ENCODE measurements at places on chromosomes 6 and 20.
A peak's percentile ranks its signal among the peaks of the same experiment; 100 is the strongest.

DNA sequence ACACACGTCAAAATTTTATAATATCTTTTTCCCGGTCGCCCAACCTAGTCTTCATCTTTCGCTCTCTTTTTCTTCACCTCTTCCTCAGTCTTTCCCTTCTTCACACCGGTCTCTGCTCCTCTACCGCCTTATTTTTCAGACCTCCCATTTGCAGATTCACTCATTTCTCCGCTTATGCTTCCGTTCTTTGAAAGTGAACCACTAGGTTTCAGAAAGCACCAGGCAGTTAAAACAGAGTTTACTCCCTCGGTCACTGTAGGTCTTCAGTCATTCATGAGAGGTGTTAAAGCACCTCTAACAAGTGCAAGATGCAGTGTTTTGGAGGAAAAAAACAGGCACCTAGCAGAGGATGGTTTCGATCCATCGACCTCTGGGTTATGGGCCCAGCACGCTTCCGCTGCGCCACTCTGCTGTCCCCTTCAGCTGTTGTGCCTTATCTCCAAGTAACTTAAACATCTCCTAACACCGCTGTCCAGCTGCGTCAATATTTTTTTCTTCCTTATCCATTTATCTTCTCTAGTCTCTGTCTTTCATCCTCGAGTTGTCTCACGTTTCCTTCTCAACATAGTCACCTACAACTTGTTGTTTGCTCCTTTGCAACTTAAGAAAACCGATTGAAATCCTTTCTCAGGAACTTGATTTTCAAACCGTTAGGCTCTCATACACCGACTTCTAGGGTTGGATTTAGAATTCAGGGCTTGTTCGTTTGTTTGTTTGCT lies 119.7 kb upstream of the ZNF184 start:
- DNase-seq, result peak; percentile 89

GRCh38 chr20:53381568-53382262 lies 211.9 kb downstream of the ZNF217 start:
- DNase-seq, result no peak

DNA sequence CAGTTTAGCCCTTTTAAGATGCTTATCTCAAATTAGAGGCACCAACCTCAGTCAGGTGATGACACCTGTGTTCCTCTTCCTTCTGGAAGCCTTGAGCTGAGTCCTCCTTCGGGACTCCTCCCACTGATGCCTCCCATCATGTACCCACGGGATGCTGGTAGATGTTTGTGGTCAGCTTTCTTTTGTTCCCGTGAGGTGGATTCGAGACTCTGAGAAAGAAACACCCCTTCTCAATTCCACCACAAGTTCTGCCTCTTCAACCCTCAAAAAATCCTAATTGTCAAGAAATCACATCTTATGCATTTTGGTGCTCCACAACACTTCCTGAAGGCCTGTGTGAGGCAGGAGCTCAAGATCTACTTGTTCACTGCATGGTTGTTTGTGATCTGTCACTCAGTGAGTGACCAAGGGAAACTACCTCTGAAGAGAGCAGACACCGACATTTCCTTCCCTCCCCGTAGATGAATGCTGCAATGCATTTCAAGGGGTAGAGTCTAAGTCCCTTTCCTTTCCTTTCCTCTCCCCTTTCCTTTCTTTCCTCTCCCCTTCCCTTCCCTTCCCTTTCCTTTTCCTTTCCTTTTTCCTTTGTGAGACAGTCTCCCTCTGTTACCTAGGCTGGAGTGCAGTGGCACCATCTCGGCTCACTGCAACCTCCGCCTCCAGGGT lies 50.5 kb downstream of the PCNA start:
- no peak for DNase-seq

GRCh38 chr6:81556551-81556950 lies 195.9 kb downstream of the TENT5A start:
- no peak for DNase-seq

DNA sequence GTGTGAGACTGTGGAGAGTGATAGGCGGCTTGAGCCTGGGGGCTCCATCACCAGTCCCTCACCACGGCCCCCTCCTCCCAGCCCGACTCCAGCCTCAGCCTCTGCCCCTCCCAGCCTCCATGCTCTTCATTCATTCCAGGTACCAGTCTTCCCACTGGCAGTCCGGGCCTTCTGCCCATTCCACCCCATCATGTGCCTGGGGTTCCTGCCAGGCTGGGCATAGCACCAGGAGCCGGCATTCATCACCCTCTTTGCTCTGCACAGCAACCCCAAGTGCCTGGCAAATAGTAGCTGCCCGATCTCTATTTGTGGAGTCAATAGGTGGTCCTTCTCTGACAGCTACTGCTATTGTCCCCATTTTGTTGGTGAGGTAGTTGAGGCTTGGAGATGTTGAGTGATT lies 39.6 kb upstream of the GTSF1L start:
- DNase-seq, result no peak

DNA sequence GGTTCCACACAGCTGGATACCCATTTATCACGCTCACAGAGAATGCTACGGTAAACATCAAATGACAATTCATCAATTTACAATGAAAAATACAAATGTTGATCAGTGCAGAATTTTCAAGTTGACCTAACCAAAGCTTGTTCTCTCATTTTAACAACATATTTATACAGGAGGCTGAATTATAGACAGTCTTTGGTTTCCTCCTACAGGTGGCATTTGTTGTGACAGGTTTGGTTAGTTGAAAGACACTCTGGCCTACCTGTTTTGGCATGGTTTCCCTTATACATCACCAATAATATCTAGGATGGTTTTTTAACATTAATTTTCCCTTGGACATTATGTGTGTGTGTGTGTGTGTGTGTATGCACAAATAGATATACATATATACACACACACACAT lies 642.5 kb upstream of the MMS22L start:
- no peak for DNase-seq

DNA sequence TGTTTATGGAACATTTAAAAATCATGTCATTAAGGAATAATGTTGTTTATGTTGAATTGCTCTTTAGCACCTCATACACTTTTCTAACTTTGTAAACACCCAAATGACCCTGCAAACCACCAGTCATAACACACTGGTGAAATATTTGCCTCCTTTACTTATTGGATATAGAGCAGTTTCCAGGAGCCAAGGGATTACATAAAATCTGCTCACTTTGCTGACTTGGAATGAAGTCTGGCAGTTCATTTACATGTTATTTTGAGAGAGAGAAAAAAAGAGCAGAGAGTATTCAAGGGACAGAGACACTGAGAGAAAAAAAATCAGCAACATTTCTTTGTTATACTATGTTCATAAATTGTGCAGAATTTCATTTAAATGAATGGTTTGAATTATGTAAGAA lies 46.6 kb upstream of the DEFB112 start:
- DNase-seq, result no peak

GRCh38 chr20:63134201-63134612 lies 81.7 kb downstream of the YTHDF1 start:
- DNase-seq, result no peak

DNA sequence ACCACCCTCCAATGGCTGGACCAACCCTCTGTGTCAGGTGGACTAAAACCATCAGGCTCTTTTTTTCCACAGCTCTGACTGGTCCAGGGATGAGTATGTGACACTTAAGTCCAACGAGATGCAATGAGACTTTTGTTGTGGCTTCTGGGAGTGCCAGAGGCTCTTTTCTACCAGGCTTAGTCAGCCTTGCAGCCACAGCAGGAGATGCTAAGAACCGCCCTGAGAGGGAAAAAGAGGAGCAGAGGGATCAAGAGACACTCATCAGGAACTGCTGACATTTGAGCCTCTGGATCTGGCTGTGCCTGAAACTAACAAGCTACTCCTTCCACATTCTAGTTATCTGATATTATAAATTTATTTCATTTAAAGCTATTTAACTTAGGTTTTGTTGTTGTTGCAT lies 270.9 kb upstream of the SULF2 start:
- peak; percentile 24 for DNase-seq

- DNase-seq, result peak; percentile 80
Measured at GRCh38 chr6:25202504-25202903, 76.7 kb upstream of the CARMIL1 start.

- DNase-seq, result peak; percentile 83
Measured at GRCh38 chr20:4045741-4046140, 30.4 kb upstream of the RNF24 start.

DNA sequence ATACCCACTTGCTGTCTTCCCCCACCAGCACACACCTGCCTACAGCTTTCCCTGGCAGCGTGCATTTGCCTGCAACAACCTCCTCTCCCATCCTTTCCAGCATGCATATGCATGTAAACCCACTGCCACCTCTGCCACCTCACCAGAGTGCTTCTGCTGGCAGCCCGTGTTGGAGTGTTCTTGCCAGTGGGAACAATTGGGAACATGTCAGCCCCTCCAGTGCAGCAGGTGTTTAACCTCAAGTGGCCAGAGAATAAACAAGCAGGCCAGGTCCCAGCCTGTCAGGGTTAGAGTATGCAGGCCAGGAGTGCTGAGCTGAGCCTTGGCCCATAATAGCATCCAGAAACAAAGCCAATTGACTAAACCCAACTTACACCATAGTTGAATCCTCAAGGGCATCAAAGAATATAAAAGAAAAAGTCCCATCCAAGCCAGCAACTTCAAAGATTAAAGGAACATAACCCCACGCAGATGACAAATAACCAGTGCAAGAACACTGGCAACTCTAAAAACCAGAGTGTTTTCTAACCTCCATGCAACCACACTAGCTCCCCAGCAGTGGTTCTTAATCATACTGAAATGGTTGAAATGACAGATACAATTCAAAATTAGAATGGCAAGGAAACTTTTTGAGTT lies 1212.1 kb upstream of the CITED2 start:
- DNase-seq, result no peak

DNA sequence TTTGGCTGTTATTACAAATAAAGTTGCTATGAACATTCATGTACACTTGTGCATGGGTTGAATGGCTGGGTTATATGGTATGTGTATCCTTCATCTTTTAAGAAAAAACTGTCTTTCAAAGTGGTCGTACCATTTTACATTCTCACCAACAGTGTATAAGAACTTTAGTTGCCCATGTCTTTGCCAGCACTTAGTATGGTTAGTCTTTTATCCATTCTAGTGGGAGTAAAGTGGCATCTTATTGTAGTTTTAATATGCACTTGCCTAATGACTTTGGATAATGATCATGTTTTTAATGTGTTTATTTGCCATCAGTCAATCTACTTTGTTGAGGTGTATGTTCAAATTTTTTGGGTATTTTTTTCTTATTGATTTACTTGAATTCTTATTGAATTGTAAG lies 32.5 kb upstream of the ECI2 start:
- DNase-seq, result no peak
